ENCODE measurements at places on chromosomes 5 and 9.

DNA sequence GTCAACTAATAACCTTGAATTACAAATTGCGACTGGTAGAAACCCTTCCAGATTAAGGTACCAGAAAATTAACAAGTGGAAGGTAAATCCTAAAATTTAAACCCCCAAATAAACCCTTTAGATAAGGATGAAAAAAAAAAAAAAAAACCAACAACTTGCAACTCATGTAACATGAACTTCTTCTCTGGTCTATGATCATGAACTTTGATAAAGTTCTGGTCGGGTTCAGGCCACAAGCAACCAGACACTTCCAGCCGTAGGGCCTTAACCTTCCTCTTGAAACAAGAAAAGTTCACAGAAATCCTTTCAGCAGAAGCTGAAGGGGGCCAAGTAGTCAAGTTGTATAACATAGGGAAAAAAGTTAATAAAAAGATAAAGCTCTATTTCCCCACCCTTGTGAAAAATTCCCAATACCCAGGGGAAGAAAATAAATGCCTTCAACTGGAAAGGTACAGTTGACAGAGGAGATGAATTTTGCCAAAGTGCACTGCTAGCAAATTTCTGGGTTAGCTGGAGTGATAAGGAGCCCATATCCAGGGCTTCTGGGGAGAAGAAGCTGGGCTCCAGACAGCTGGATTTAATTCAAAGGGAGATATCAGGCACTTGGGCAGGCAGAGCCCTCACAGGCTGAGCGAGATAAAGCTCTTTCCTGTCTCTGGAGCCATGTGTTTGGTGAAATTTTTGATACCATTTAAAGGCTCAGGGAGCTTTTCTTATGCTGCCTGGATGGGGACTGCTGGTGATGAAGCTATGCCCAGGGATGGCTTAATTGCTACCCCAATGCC, 234.2 kb upstream of the PANK3 start:
- DNase-seq, result no peak

- no peak for DNase-seq
These were observed 161.2 kb downstream of the ZNF462 start for GRCh38 chr9:107024193-107024592.

DNA sequence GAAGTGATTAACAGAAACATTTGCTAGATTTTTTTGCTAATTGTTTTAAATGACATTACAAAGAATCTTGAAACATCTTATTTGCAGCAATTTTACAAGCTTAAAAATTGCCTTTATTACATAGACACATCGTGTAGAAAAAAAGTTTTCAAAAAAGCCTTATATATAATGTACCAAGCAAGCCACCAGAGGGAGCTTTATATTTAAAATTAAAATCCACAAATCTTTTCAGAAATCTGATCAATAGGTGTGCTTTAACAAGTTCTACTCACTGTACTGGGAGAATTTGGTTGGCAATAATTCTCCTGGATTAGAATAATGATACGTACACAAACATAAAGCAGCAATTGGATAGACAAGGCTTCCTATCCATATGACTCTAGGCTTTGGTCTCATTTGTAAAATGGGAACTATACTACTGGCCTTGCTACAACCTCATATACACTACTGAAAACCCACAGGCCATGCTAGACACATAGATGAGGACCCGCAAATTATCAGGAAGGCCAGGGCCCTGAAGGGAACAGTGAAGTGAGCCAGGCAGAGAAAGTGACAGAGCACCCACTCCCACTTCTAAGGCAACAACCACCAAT, 4.8 kb downstream of the PSMB7 start:
- DNase-seq, result no peak

DNA sequence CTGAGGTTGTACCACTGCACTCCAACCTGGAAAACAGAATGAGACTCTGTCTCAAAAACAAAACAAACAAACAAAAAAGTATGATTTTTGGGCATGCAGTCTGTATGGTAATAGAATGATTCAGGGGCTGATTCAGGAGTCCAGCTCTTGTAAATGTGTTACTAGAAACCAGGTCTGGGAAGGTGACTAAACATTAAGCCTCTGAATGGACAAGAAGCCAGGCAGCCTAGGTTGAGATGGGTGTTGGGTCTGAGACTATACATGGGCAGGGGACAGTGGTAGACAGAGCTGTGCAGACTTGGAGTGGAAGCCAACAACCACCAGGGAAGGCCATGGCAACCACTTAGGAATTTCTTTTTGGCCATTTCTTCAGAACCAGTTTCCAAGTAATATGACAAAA, 64.9 kb upstream of the TLE1 start:
- DNase-seq, result no peak

DNA sequence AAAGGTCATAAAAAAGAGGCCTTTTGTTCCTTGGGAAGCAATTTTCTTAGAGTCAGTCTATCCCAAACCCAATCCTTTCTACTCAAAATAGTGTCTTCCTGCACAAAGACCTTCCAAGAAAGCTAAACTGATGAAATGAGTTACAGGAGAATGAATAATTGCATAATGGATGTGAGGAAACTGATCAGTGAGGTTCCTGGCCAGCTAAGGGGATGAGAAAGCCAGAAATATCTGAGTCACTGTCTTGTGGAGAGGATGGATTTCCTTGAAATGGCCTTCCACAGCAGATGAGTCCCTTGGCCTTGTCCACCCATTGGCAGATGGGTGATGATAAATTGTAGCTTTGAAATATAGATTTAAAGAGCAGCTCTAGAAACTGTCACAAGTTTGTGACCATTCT, 756.1 kb downstream of the DNAH5 start:
- no peak for DNase-seq

- no peak for DNase-seq
These were observed 98.2 kb downstream of the TAF11L14 start for GRCh38 chr5:17732351-17732923.

DNA sequence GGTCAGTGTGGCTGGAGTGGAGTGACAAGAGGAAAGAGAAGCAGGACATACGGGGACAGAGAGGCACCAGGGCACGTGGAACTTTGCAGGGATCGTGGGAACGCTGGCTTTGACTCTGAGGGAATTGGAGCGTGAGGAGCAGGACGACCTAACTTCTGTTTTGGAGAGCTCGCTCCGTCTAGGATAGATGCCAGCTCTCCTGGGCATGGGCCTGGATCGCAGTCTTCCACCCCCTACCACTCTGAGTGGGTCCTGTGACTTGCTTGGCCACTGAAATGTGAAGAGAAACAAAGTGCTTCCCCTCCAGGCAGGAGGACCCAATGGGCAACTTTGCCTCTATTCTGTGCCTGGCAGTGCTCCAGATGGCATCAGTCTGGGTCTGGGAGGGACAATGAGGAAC, 8.7 kb upstream of the SH3PXD2B start:
- no peak for DNase-seq

DNA sequence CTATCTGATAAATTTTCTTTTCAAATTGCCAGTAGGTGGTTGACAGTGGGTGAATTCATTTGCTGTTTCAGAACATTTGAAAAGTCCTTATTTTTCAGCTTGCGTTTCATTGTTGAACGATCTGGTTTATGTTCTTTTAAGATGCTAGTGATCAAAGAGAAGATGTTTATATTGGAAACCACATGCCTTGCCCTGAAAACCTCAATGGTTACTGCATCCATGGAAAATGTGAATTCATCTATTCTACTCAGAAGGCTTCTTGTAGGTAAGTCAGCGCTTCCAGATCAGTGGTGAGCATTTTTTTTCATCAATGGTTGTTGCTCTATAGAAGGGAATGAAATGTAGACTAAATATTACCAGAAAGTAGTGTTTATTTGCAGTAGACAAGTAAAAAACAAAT, 16.6 kb upstream of the CAVIN4 start:
- DNase-seq, result no peak

GRCh38 chr5:171379961-171380360, 7.7 kb upstream of the NPM1 start:
- DNase-seq, result no peak

DNA sequence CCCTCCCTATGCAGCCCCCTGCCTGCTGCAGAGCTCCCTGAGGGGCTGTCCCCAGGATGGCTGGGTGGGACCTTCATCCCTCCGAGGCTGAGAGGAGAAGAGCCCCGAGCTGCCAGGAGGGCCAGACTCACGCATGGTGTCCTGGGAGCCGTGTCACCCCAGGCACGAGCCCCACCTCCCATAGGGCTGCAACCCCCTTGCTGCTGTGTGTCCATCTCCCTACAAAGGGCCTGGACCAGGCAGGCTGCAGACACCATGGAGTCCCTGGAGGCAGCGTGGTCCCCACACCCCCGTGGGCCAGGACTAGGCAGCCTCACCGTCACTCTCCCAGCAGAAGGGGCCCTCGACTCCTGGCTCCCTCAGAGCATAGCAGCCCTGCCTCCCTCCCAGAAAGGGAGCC, 11.2 kb upstream of the SEC16A start:
- DNase-seq, result no peak

DNA sequence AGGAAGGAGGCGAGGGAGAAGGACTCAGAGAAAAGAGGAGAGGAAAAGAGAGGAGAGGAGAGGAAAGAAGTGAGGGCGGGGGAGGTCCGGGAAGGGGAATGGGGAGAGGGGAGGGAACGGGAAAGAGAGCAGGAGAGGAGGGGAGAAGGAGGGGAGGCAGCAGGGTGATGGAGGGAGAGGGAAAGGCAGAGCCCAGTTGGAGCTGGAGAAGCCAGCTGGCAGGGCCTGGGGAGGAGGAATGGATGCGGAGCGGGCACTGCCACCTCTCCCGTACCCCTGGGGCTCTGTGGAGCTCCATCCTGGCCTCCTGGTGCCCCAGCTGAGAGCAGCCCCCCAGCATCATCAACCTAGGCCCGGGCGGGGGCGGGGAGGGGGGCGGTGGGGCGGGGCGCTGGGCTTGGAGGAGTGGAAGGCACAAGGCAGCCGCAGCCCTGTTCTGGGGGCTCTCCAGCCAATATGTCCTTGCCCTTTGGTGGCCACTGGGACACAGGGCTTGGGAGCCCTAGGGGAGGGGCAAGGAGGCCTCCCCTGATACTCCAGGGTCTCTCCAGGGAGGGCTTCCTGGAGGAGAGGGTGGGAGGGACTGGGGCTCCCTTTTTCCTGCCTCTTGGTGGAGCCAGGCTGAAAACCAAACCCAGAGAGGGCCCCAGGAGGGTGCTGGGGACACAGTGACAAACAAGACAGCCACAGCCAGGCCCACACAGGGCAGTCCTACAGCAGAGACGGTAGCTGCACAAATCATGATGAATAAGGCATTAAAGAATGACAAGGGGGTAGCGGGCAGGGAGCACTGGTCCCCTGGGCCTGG, 123.7 kb downstream of the C9orf50 start:
- DNase-seq, result no peak

DNA sequence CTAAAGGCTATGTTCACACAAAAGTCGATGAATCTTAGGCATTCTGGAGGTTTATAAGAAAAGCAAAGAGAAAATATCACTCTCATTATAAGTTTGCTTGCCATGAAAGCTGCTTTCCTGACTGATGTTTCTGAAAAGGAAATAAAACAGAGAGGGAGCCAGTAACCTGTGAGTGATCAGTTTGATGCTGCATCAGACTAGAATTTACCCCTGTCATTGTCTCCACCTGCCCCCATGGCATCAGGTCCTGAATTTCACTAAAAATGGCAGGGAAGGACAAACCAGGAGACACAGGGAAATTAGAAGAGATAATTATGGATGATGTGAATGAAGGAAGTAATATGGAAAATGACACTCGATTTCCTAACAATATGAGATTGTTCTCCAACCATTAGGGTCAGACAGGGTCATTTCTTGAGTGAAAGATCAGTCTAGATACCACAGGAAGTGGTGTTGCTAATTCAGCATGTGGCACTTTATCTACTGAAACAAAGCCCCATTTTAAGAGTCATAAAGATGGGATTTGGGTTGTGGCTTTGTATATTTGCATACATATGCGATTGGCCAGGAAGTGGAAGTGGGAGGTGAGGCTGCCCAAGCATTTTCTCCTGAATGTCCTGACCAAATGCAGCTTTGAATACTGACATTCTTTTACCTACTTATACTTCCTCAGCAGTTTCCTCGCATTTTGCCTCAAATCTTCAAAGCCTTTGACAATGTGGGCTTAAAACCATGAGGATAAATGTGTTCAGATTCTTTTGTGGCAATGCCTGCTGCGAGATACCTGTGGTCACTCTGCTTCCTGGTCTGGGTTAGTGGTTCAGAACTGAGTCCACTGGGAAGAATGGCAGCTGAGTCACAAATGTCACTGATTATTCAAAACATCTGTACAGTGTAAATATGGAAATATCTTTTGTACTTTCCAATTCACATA, 29.7 kb downstream of the MEGF10 start:
- DNase-seq, result no peak

DNA sequence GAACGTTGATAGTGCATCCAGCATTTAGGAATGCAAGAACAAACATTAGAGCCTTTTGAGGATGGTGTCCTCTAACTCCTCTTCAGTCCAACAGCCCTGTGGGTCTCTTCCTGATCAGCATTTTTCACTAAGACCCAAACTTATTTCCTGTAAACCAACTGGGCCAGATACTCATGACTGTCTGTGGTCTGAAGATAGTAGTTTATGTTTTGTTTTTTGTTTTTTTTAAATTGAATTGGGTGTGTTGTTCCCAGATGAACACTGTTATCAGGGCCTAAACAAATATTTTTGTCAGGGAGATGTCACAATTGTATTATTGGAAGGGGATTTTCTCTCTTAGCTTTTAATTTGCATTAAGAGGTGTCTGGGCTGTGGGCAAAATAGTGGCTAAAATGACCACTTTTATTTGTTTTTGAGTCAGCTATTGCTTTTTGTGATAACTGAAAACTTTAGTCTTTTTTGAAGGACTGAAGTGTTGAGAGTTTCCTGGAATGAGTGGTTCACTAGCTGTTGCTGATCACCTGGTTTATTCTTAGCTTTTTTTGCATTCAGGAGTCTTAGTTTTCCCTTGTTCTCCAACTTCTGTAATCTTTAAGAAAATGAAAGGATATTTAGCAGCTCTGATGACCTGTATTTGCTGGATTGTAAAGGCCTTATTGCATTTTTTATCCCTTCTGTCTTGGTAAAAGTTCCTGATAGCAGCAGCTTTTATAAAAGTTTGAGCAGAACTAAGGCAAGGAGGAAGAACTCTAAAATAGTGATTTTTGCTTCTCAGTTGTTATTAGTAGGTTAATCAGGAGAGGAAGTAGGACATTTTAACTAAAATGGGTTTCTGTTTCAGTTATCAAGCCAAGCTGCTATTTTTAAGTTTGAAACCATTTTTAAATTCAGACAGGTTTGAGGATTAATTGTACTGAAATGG, 5.5 kb downstream of the MAN2A1 start:
- no peak for DNase-seq

DNA sequence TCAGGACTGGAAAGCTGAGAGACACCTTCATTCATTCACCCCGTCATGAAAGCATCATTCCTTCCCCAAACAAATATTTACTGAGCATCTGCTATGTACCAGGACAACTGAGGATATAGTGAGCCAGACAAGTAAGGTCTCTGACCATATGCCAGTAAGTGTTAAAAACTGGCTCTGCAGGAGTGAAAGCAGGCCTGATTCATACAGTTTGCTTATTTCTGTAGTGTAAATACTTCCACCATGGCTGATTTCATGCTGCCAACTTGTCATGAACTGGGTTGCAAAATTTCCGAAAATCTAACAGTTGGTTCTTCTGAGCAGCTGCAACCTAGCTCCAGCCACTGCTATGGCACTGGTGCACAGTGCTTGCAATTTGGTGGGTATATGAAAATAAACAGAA, 68.1 kb downstream of the YIPF5 start:
- no peak for DNase-seq

GRCh38 chr9:16221366-16221765, 649.1 kb downstream of the BNC2 start:
- no peak for DNase-seq
